ENCODE measurements at places on chromosomes 6 and 20.

DNA sequence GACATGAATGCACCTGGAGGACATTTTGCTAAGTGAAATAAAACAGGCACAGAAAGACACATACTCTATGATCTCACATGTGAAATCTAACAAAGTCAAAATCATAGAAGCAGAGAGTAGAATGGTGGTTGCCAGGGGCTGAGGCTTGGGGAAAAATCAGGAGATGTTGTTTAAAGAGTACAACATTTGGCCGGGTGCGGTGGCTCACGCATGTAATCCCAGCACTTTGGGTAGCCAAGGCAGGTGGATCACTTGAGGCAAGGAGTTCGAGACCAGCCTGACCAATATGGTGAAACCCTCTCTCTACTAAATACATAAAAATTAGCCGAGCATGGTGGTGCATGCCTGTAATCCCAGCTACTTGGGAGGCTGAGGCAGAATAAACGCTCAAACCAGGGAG is 26.0 kb upstream of the LOC128125822 start:
- no peak for DNase-seq

DNA sequence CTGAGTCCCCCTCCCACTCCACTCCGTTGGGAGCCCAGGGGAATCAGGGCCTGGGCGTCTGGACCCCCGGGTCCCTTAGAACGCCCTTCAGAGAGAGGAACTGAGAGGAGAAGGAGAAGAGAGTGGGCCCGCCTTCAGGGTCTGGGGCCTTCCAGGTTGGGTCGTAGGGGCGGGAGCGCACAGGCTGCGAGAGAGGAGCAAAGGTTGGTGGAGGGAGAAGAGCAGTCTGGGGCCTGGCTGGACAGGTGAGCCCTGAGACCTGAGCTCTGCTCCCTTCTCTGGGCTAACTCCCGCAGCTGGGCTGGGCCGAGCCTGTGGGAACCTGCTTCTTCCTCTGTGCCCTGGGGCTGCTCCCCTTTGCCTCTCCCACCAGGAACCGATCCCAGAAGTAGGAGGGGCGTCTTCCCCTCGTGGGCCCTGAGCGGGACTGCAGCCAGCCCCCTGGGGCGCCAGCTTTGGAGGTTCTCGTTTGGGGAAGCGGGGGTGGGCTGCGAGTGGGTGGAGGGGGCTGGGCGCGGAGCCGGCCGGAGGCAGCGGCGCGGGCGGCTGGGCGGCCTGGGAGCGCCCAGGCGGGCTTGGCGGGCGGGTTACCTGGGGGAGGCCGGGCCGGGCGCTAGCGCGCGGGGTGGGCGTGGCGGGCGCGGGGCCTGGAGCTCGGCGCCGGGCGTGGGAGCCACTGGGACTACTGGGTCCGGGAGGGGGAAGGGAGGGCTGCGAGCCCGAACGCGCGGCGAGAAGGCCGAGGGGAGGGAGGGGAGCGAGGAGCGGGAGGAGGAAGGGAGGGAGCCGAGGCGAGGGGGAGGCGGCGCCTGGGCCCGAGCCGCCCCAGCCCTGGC is at the start of gene DDR1:
TSS of gene DDR1 (plus strand) at position 835 of the 836 bp plus-strand sequence. CDS start 4,211 bp downstream, outside the sequence.
- peak; percentile 22 for DNase-seq

DNA sequence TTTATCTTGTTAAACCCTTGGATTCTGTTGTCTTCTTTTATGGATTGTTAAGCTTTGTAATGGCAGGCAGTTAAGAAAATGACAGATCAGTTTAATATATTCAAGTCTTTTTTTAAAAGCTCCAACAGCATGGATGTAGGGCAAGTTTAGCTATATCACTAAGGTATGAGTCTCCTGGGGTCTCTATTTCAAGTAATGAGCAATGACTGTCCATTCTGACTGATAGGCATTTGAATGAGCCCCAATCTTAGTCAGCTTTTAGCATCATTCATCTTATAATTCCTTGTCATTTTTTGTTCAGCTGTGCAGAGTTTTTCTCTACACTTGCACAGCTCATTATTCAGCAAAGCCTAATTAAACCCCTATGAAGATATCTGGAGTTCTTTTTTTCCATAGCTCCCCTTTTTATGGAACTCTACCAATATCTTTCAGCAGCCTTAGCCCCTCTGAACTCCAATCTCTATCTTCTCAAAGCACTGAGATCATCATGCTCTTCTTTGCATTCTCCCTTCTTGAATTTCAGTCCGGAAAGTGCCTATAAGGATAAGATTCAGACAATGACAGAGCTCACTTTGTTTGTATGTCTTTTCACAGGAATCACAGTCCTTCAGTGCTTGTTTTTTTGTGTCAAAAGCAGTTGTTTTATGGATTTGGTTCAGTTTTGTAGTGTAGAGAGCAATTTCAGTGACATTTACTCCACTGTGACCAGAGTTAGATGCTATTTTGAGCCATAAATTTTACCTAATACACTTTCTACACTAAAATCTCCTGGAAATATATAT is 97.2 kb upstream of the DOK5 start:
- no peak for DNase-seq

- DNase-seq, result no peak
Measured at GRCh38 chr6:136158387-136158821, 91.7 kb downstream of the MTFR2 start.

GRCh38 chr6:1915226-1915625 is 305.5 kb downstream of the FOXC1 start:
- DNase-seq, result no peak

DNA sequence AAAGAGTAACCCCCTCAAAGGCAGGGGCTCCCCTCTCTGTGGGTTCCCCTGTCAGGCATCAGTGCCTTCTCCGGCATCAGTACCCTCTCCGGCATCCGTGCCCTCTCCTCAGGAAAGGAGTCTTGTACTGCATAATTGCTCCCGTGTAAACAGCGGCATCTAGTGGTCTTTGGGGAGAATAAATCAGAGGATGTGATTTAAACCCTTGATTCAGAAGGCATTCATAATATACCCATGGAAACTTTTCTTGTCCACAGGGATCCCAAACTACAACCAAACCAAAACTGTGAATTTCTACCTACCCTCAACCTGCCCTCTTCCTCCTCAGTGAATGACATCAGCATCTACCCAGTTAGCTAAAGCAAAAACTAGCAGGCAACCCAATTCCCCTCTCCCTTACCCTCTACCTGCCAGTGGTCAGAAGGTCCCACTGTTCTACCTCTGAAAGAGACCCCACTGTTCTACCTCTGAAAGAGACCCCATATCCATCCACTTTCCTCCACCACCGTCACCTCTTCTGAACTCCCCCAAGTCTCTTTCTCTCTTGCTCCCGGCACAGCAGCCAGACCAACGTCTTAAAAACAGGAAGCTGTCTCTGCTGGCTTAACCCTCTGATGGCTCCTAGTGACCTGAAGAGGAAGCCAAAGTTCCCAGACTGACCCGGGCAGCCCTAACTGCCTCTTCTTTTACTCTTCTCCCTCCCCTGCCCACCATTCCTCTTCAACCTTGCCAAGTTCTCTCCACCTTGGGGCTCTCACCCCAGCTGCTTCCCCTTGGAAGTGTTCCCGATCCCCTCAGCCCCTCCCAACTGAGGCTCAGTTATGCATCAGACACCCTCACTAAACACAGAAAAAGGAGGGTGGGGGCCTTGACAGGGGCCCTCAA is 27.2 kb downstream of the UBE2V1 start:
- DNase-seq, result no peak

DNA sequence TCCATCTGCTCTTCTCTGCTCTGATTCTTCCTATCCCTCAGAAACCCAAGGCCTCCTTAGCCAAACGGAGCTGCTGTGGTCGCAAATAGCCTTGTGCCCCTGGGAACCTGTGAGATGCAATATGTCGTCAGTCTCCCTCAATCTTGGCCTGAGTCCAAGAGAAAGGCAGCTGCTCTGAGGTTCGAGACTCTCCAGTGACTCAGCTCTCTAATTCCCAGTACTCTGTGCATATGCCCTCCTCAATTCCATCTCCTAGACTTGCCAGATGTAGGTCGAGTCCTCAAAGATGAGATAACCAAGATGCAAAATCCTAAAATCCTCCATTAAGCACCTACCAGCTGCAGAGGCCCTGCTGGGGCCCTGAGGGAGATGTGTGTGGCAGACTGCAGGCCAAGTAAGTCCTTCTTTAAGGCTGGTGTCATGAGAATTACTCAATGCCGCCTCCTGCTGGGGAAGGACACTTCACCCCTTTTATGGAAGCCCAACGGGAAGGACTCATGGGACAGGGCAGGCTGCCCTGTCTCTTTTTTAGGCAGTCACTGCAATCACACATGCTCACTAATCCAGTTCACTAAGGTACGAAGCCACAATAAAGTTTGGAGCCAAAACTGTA is 28.5 kb downstream of the C6orf15 start:
- DNase-seq, result no peak

DNA sequence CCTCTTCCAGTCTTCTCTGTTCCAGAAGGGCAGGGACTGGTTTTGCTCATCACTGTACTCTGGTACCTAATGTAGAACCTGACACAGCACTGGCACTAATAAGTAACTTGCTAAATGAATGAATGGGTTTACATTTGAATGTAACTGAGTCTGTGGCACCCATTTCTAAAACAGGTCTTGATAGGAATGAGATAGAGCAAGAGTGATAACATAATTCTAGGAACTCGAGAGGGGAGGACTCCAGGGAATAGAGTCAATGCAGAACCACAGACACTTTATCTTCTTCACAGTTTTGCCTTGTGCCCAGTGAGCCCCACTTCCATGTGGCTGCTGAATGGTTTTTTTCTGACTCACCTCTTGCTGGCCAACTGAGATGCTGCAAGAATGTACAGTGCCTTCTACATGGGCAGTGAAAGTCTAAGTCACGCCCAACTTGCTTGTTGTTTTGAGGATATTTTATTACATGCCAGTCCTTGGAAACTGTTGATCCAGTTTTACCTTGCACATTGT is 61.1 kb downstream of the TBC1D7 start:
- DNase-seq, result no peak

DNA sequence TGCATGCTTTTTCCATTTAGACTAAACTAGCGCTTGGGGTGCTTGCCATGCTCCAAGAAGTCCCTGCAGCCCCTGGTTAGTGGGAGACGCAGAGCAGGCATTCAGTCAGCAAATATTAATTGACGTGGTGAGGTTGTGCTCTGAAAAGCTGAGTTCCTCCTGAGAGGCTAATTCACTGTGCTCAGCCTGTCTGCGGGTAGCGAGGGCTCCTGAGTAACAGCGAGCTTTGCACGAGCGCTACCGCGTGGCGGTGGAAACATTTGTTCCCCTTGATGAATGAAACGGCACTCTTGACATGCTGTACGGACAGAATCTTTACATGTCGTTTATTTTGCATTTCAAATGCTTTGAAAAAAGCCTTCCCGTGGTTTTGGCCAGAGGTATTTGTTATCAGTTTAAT is 170.6 kb upstream of the AGPAT4 start:
- DNase-seq, result no peak

- DNase-seq, result no peak
Measured at GRCh38 chr6:115887891-115888290, 172.8 kb downstream of the FRK start.

DNA sequence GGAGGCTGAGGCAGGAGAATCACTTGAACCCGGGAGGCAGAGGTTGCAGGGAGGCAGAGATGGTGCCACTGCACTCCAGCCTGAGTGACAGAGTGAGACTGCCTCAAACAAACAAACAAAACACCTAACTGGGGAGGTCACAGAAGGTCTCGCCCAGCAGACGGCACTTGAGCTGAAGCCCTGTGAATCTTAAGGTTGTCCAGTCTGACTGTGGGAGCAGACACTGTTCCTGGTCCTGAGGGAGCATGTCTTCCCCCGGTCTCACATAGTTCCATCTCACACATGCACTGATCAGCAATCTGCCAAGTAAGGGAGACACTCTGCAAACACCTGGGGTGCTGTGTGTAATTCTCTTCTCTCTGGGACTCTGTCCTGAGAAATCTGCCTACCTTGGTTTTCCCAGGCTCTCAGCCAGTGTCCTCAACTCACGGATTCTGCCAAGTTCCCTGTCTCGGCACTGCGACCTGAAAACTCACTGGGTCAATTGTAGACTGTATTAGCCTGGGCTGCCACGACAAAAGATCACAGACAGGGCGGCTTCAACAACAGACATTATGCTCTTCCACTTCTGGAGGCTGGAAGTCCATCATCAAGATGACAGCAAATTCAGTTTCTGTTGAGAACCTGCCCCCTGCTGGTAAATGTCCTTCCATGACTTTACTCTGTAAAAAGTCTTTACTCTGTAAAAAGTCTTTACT is 94.3 kb downstream of the JPH2 start:
- no peak for DNase-seq

GRCh38 chr6:46023216-46023915 is 7.7 kb upstream of the CLIC5 start:
- no peak for DNase-seq

DNA sequence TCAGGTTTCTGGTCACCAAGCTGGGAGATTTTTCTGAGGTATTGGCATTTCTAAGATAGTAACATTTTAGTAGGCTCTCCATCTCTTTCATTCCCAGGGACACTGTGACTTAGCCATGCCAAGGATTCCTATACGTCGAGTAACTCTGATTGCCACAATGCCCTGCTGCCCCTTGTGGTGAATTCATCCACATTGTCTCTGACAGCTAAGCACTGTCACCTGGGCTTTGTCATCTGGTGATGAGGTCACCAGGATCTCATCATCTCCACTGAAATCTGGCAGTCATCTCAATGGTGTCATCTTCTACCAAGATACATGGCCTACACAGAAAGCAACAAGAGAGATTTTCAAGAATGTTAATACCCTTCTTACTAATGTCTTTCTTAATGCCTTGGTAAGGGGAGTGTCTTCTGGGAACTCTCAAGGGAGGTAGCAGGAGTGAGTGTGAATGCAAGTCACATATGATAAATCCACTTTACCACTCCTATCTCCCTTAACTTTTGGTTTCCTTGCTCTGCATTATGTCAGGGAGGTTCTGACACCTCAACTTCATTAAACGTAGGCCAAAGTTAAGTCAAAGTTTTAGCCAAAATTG is 246.7 kb downstream of the CD109 start:
- no peak for DNase-seq

- no peak for DNase-seq
Measured at GRCh38 chr6:92479831-92480230, 939.5 kb downstream of the EPHA7 start.

DNA sequence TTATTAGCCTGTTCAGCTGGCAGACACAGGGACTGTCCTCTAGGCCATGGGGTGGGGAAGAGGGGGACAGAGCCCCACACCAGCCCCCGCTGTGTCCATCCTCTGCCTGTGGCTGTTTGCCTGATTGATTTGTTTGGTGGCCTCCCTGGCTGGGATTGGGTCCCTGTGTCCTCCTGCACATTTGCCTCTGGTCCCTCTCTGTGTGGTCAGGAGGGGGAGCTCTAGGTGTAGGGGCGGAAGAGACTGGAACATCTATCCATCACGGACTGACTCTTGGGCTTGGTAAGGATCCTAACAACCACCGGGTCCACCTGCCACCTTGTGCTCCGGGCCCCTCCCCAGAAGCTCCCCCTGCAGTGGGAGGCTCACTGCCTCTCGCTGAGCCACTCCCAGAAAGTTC is 38.4 kb upstream of the CCDC167 start:
- DNase-seq, result no peak

DNA sequence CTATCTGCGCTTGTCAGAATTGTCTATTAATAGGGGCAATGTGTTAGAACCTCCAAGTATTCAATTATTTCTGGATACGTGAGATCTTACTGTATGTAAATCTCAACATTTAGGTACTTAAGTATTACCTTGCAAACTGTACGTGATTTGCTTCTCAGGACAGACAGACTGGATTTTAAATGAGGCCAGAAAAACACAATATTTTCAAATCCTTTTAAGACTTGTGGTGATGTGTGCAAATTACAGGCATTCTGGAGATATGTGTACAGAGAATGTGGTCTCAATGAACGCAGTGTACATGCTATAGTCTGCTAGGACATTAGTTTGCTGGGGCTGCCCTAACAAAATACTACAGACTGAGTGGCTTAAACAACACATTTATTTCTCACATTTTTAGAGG is 16.9 kb downstream of the CCR6 start:
- DNase-seq, result no peak

- DNase-seq, result no peak
Measured at GRCh38 chr6:46704562-46704961, 16.9 kb downstream of the TDRD6 start.
